ENCODE measurements at places on chromosomes 16 and 17.

DNA sequence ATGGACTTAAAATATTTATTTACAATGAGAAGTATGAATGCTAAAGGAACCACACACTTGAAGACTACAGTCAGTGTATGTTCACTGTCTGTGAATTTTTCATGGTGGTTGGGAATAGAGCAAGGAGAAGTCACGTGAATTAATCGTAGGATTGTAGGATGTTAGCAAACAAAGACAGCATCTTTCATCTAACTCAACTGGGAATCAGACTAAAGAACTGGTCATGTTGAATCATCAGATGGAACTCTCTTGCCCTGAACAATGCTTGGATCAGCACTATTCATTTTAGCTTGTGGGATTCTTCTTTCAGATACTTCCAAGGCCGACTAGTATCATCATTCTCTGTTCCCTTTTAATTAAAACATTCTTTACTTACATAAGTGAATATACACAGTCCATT, 18.1 kb downstream of the KCNJ2 start:
- no peak for DNase-seq

DNA sequence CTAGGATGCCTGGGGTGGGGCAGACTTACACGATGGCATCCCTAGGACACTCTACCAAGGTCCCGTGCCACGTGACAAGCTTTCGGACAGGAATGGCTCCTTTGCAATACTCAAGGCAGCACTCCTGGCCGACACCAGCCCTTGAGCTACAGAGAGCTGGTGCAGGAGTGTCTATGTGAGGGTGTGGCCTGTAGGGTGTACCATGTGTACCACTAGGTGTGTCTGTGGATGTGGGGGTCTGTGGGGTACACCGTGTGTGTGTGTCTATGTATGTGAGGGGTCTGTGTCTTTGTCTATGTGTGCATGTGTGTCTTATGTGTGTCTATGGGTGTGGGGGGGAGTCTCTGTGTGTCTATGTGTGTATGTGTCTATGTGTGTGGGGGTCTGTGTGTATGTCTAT, 1.9 kb upstream of the TLE7 start:
- no peak for DNase-seq

DNA sequence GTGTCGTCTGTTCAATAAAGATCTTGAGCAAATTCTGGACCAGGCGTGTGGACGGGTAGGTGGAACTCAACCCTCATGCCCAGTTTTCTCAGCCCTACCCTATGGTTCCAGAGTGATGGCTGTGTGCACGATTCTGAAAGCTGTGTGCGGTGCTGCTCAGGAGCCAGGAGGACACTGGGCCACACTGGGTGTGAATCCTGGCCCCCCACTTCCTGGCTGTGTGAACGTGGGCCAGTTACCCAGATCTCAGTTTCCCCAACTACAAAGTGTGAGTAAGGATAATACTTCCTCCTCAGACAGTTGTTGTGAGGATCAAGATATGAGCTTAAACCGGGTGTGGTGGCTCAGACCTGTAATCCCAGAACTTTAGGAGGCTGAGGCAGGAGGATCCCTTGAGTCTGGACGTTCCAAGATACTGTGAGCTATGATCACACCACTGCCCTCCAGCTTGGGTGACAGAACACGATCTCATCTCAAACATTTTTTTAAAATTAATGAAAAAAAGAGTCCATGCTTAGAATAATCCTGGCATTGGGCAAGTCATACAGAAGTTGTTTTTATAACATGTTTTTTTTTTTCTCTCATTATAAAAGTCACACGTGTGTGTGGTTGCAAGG, 14.7 kb upstream of the MPRIP start:
- DNase-seq, result no peak

- no peak for DNase-seq
These were observed 56.0 kb downstream of the ABAT start for GRCh38 chr16:8730335-8730915.

GRCh38 chr16:68739964-68740627, 3.0 kb downstream of the CDH1 start:
- DNase-seq, result peak; percentile 42

DNA sequence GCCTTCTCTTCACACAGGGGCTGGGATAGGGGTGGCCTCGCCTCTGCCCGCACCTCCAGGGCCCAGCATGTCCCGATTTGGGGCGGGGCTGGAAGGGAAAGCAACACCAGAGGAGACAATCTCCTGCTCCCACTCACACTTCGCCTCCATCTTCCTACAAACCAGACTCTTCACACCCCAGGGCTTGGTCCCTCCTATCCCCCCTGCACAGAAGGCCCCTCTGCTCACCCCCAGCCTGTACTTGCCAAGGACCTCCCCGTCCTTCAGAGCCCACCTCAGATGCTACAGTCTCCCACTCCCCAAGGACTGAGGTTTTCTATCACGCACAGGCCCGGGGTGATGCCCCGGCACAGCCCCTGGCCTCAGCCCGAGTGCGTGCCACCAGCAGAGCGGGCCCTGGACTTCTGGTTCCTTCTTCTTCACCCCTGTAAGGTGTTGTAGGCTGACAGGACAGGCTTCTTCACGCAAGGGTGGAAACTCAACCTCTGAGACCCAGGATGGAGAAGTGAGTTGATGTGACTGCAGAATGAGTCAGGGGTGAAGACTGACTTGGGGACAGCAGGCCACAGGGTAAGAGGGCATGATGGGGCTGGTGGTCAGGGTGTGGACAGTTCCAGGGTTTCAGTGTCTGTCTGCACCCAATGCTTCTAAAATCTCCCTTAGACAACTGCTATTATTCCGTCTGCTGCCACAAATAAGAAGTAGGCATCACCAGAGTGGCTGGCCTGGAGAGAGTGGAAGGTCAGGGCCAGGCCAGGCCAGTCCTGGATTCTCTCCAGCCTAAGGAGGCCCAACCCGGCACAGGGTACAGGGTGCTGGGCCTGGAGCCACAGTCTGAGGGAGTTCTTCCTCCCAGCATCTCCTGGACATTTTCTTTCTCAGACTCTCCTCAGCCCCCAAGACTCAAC, 2.5 kb downstream of the ITGAE start:
- DNase-seq, result peak; percentile 63

GRCh38 chr16:57585051-57585687, 42.7 kb downstream of the ADGRG5 start:
- no peak for DNase-seq

GRCh38 chr17:8237175-8237574, 10.7 kb downstream of the CTC1 start:
- DNase-seq, result no peak

GRCh38 chr17:29126268-29126930, 53.8 kb downstream of the MYO18A start:
- DNase-seq, result no peak

GRCh38 chr16:64738321-64738960, 383.4 kb downstream of the CDH11 start:
- DNase-seq, result no peak

- DNase-seq, result peak; percentile 50
These were observed 17.6 kb upstream of the ABR start for GRCh38 chr17:1197379-1197778.

DNA sequence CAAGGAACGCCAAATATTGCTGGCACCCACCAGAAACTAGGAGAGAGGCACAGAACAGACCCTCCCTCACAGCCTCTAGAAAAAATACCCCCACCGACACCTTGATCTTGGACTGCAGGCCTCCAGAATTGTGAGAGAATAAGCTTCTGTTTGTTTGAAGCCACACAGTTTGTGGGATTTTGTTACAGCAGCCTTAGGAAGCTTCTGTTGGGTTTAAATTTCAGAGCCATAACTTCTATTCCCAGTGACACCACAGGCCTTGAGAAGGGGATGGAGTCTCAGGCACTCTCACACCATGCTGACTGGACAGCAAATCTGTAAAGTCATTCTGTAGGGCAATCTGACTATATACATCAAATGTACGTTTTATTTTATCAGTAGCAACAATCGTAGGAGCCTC, 38.6 kb downstream of the RNF112 start:
- no peak for DNase-seq

GRCh38 chr16:27839419-27839818, 224.1 kb downstream of the GSG1L start:
- DNase-seq, result no peak

DNA sequence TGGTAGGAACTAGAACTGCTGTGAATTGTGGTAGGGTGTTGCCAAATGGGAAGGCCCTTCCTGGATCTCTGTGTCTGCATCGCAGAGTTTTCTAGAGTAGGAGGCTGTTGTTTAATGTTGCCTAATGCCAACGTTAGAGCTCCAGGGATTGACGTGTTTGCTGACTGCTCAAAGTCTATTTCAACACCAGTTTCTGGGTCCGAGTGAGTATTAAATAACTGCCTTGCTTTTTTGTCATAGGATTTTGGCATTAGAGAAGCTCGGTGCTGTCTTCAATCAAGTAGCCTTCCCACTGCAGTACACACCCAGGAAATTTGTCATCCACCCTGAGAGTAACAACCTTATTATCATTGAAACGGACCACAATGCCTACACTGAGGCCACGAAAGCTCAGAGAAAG, 40.0 kb downstream of the SF3B3 start:
- DNase-seq, result no peak

DNA sequence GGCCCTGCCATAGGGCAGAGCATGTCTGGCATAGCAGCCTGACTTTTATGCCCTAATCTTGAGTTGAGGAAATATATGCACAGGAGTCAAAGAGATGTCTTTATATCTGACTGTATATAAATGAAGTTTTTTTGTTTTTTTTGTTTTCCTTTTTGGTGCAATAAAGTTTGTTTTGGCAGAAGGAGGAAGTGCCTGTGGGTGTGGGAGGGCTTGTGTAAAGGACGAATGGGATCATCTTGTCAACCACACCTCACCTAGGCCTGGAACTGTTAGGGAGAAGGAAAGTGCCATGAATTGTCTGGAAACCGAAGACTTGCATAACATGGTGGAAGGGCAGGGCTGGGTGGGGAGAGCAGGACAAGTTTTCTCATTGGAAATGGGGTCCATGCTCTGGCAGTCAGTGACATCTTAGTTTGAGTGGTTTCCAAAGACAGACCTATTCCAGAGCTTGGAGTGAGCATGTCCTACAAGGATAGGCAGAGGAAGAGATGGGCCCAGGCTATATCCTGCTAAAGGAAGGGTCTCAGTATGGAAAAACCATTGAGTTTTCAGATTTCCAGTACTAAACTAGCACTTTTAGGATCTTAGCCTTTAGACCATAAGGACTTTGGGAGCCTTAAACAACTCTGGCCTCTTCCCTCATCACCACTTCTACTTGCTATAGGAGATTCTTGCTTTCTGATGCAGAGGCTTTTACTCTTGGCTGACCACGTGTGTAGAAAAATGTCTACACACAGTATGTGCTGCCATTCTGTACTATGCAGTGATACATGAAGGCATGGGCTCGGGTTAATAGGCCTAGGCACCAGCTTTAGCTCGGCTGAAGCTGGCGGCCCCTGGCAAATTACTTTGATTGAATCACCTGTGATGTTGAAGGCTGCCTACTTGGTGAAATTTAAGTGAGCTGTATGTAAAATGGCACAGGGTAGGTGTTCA, 15.5 kb downstream of the SNF8 start:
- no peak for DNase-seq

DNA sequence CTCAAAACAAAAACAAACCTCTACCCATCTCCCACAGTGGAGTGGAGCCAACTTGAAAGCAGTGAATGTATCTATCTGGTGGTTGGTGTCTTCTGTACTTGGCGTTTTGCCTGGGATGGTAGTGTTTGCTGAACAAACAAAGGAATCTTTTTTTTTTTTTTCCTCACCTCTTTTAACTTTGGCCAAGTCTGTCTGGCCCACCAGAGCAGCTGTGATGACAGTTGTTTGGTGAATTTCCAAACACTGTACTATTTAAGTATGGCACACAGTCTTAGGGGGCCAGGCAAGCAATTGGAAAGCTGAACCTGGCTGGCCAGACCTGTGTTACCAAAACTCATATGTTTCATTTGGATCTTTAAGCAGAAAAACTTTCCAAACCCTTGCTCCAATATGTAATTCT, 101.8 kb upstream of the CDH13 start:
- no peak for DNase-seq

- DNase-seq, result peak; percentile 29
These were observed 999 bp downstream of the MARF1 start for GRCh38 chr16:15641753-15642556.

- DNase-seq, result peak; percentile 94
These were observed 3.7 kb downstream of the C17orf50 start for GRCh38 chr17:35764123-35764991.

DNA sequence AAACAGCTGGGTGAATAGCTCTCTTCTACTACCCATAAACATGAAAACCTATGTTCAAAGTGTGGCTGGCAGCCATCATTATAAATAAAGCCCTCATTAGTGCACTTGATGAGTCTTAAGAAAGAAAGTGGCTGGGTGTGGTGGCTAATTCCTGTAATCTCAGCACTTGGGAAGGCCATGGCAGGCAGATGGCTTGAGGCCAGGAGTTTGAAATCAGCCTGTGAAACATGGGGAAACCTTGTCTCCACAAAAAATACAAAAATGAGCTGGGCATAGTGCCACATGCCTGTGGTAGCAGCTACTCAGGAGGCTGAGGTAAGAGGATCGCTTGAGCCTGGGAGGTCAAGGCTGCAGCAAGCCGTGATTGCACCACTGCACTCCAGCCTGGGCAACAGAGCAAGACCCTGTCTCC, 28.3 kb upstream of the APPBP2 start:
- DNase-seq, result no peak

DNA sequence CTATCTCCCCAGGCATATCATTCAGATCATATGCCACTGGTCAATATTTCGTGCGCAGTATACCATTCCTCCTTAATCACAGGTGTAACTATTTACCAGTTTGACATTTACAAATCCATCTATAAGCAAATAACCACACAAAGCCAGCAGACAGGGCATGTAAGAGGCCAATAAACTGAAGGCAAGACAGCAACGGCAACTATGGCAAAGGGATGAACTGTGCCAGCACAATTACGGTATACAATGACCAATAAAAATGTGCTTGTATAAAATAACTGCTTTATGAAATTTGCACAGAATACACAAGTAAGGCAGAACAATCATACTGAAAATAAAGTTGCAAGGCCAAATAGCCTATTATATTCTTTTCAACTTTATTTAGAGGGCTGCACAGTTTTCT, 9.2 kb downstream of the NETO2 start:
- DNase-seq, result no peak

DNA sequence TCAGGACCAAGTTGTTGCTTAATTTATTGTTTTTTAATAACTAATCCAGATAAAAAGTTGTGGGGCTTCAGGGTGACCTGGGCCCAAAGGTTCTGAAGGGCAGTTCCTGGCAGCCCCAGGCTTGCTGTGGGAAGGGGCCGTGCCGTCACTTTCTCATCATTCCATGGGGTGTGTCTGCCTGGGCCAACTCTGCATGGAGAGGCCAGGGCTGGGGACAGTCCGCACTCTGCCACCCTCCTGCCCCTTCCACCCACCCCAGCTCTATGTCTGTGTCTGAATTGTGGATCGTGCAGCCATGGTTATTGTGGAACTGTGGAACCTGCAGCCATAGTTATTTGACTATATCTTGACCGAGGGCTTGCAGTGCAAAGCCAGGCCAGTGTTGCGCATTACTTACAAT, 4.0 kb downstream of the LIMD2 start:
- DNase-seq, result no peak

All from GM12865 (cell line).